ENCODE measurements at places on chromosomes 12 and 14.

DNA sequence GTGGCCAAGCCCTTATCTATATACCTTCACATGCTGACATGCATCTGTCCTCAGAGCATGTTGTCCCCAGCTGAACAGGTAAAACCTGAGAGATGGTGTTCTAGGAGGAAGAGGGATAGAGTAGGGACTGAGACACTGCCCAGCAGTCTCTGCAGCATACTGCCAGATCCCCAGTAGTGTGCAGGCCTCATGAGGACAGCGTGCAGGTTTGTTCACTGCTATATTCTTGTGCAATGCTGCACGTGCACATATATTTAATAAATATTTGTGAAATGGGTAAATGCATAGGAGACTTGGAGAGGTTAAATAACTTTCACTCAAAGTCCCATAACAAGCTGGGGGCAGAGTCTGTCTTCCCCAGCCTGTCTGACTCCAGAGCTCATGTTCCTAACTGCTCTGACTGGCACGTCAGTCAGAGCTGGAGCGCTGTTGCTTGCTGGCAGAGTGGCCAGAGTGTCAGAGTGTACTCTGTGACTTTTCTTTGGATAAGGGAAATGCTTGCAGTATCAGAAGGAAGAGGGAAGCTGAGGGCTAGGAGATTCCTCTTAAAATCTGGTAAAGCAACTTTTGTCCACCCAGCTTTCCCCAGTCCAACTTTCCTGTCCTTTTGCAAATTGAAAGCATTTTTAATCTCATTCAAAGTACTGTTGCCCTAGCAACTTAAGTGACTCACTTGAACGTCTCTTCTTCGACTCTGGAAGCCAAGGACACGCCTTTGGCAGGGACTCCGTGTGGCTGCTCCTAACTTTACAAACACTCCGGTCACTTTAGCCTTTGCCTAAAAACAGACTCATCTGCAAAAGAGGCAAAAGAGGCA is 14.9 kb upstream of the POLR3B start:
- peak; percentile 14 for DNase-seq

DNA sequence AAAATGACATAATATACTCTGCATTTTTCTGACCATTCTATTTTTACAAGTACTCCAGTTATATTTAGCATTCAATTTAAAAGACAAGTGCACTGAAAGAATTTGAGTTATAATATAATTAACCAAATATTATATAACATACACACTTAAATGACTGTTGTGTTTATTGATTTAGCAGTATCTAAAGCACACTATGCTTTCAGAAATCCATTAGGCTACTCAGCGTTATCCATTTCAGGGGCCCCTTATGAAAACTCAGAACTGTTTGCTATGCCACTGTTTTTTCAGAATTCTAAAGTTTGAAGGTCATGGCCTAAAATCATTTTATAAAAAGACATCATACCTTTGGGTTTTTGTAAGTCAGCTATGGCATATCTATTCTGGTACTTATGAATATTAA is 57.1 kb downstream of the HECTD4 start:
- no peak for DNase-seq

DNA sequence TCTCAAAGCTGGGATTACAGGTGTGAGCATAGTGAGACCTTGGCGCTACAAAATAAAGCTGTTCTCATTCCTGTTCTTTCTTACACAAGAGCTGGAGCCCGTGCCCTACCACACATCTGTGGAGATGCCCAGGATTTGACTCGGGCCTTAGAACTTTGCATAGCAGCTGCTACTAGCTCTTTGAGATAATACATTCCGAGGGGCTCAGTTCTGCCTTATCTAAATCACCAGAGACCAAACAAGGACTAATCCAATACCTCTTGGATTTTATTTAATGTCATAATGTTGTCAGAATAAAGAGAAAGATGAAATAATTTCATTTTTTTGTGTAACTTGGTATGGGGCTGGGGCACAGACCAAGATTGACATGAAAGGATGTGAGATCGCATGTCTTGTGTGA is 7.6 kb downstream of the PNP start:
- no peak for DNase-seq

GRCh38 chr12:39990122-39991101 is 115.5 kb downstream of the SLC2A13 start:
- peak; percentile 41 for DNase-seq

DNA sequence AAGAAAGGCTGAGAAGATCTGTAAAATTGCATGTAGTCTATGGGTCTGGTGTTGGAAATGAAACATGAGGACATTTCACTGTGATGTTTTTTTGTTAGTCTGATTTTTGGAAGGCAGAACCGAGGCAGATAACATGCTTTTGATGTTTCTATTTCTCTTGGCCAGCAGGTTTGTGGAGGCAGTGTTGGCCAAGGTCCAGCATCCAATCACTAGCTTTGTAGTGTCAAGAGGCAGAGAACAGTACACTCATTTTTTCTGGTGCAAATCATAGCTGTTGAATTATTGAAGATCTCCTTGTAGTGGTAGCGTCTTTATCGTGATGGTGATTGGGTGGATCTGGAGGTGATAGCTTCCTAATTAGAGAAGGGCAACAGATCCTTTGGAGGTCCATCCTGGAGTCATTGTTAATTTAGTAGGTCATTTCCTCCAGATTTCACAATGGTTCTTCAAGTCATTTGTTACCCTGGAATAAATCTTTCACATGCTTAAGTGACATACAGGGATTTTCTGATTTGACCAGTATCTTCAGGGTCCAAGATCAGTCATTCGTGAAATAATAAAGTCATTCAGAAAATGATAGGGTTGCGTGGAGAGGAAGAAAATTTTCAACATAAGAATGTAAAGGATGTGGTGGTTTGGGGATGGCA is 252.4 kb upstream of the CPNE8 start:
- DNase-seq: peak; percentile 12

DNA sequence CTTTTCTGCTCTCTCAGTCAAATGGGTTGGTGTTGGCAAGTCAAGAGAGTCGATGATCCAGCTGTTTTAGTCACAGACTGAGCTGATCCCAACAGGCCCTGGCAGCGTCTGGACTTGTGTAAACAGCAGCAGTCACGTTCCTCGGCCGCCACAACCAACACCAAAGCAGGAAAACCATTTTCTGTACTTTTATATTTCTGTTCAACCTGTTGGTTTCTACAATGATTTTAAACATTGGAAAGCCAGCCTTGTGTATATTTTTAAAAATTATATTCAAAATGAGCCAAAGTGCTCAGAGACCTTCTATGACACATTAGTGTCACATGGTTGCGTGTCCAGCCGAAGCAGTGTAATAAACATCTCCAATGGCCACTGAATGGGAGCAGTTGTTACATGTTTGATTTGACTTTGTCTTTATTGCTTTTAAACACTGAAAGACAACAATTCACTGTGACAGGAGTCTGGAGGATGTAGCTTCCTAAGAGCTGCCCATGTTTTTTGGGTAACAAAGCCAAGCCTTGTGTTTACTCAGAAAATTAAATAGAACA is 5.9 kb upstream of the SIVA1 start:
- DNase-seq: no peak

DNA sequence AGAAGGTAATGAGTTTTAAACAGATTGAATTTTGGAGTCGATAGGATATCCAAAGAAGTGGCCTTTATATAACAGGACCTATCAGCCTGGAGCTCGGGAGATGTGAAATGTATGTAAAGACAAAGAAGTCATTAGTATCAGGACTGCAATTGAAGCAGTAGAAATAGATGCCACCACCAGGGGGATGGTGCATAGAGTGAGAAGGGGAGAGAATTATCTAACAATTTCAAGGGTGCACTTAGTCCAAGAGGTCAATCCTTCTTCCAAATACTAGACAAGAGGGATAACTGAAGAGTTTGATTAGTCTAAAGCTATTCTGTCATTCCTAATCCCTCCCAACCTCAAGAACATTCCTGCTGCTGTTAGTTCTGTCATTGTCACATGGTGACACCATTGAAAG is 127.8 kb downstream of the CFAP54 start:
- no peak for DNase-seq

- DNase-seq: no peak
These were observed 526.7 kb upstream of the TBX3 start for GRCh38 chr12:115210533-115211252.

DNA sequence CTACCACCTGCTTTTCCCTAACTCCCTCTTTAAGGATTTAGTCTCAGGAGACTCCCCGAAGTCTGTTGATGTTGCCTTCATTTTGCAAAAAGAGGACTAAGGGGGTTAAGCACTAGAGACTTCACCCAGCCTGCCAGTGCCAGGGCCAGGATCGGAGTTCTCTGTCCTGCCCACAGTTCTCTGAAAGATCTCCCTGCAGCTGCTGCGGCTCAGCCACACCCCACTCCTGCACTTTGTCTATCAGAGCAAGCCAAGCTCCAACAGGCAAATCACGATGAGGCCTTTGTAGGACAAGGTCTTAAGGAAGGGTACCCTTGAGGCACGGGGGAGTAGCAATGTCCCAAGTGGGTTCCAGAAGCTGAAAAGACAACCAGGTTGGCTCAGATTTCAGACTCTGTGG is 148.8 kb upstream of the EGLN3 start:
- no peak for DNase-seq

GRCh38 chr12:34205401-34205800 is 183.1 kb downstream of the ALG10 start:
- DNase-seq: no peak

- no peak for DNase-seq
These were observed 158.9 kb downstream of the GPR65 start for GRCh38 chr14:88163731-88164255.

DNA sequence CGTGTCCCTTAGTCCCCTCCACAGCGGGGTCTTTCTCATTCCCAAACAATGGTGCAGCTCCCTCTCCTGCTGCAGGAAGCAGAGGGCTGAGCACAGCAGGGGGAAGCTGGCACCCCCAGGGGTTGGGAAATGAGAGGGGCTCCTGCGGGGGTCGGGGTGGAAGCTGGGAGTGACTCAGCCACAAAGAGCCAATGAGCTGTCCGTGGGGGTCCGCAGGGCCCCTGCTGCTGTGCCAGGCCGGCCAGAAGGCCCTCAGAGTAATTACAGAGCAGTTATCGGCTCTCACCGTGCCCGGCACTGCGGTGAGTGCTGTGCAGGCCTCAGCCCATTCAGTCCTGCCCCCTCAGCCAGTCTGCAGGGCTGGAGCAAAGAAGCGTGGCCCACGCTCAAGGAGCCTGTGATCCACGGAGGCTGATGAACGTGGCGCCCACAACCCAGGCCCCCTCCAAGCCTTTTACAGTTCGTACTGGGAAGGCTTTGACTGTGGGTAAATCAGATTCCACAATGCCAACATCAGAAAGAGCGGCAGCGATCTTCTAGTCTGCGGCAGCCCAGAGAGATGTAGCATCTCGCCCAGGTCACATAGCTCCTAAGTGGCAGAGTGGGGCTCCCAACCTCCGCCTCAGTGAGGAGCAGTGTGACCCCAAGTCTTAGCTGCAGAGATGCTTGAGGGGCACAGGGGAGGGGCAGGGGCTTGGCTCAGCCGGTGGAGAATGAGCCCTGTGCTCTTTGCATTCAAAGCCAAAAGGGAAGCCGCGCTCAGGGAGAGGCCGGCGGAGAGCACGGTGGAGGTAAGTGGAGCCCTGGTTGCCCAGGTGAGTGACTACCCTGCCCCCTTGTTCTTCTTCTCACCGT is 43.4 kb downstream of the SLC6A12 start:
- DNase-seq: no peak

GRCh38 chr12:46430340-46430948 is 57.9 kb upstream of the SLC38A2 start:
- DNase-seq: peak; percentile 87

GRCh38 chr14:36605506-36605857 is 23.1 kb upstream of the NKX2-8 start:
- DNase-seq: no peak

DNA sequence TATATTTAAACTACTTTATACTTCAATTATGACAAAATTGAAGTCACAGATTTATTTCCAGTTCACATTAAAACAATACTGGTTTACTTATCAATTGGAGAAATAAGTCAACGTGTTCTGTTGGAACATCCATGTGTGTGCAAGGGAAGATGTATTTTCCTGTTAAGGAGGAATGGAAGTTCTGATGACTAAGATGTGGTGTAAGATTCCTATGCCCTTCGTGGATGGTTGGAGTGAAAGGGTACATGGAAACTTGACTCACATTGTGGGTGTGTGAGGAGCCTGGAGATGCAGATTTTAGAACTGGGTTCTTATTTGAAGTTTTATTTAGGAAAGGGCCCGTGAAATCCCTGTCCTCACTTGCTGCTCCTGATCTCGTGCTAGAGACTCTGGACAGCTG is 95.3 kb downstream of the CATSPERB start:
- no peak for DNase-seq

DNA sequence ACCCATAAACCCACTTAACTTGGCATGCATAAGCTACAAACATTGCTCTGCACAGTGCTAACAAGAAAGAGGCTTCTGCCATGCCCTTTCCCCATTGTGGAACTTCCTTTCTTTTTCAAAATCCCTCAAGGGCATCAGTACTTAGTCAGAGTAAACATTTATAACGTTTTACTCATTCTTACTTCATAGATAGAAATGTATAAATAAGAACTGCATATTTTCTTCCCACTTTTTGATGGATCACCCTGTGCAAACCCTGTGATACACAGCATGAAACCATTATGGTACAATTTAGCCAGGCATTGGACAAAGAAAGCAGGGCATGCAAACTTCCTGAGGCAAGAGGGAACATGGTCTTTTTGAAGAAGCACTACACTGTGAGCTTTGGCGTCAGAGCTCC is 113.8 kb upstream of the FOXG1 start:
- no peak for DNase-seq

DNA sequence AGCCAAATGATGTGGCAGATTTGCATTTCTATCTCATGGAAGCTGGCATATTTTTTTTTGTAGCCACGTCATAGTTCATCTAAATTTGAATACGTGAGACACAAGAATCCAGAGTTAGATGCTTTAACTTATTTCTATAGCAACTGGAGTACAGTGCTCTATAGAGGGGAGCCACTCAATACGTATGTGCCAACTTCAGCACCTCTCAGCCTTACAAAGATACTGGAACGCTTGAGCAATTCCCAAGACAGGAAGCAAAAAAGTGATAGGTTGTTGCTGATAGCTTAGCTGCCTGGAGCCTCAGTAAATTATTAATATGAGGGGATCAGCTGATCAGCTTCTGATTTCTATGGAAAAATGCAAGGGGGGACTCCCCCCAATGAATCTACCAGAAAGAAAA is 24.1 kb upstream of the PELI2 start:
- DNase-seq: no peak

GRCh38 chr14:32564596-32564995 is 235.5 kb downstream of the AKAP6 start:
- no peak for DNase-seq

- DNase-seq: no peak
These were observed 78.7 kb downstream of the KIF21A start for GRCh38 chr12:39364196-39364595.

- no peak for DNase-seq
These were observed 7.4 kb upstream of the SLC25A29 start for GRCh38 chr14:100313464-100314230.

DNA sequence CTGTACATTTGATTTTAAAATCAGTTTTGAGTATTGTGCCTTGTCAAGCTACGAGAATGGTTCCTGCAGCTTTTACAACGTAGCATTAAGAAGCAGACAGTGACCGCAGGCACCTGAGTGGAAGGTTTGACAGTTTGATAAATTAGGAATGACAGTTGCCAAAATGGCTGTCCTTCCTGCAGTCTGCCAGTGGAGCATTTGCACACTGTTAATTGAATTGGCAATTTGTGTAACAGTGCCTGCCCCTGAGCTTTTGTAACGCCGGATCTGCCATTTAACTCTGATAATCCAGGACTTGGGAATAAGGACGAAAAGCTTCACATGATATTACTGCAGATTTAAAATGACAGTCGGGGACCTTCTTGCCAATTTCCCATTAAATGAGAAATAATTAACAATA is 385.3 kb downstream of the NPAS3 start:
- no peak for DNase-seq

GRCh38 chr12:121520586-121521086 is 60.2 kb downstream of the KDM2B start:
- DNase-seq: no peak

Measured in kidney glomerular epithelial cell (primary cell).